Aortic smooth muscle cell (primary cell): ENCODE measurements at places on chromosomes 6 and 20. TPM values are rescaled to one million over a fixed set of nuclear protein-coding genes. Genes with fewer than 3 reads are reported as not detected.

GSTA2 gene
- not detected in 2 replicates for total RNA-seq

CD93 gene
- total RNA-seq = 13.4 and 29.6 TPM in 2 replicates

CRISP2 gene
- total RNA-seq = not detected in 2 replicates

JPH2 gene
- total RNA-seq = 0.13 and 0.37 TPM in 2 replicates

FABP7 gene
- not detected in 2 replicates for total RNA-seq

CBLN4 gene
- not detected in 2 replicates for total RNA-seq

PRSS35 gene
- 1.6 and 8.7 TPM in 2 replicates for total RNA-seq

C6orf58 gene
- total RNA-seq = 0.06 TPM in 1 of 2 replicates, not detected in the other

OSER1 gene
- 31.3 and 36.4 TPM in 2 replicates for total RNA-seq

EDEM2 gene
- 98.4 and 101 TPM in 2 replicates for total RNA-seq

RBM24 gene
- 1.3 and 1.5 TPM in 2 replicates for total RNA-seq

FGD2 gene
- total RNA-seq = not detected in 2 replicates

C6orf141 gene
- total RNA-seq = 0.25 and 0.53 TPM in 2 replicates

OPRL1 gene
- total RNA-seq = 0.40 and 1.4 TPM in 2 replicates

PGC gene
- not detected in 2 replicates for total RNA-seq

IRAK1BP1 gene
- total RNA-seq = 4.0 and 4.5 TPM in 2 replicates

DPPA5 gene
- total RNA-seq = not detected in 2 replicates

CASS4 gene
- total RNA-seq = 0.13 TPM in 1 of 2 replicates, not detected in the other

PCMTD2 gene
- 37.7 and 53.3 TPM in 2 replicates for total RNA-seq

ETV7 gene
- total RNA-seq = under 0.01 and 0.37 TPM in 2 replicates

HDAC2 gene
- 44.1 and 59.3 TPM in 2 replicates for total RNA-seq

GTF3C6 gene
- 77.3 and 79.8 TPM in 2 replicates for total RNA-seq

C20orf202 gene
- not detected in 2 replicates for total RNA-seq

C4B gene
- total RNA-seq = 4.8 and 5.0 TPM in 2 replicates

ANGPT4 gene
- total RNA-seq = not detected in 2 replicates

IMPG1 gene
- total RNA-seq = not detected in 2 replicates

ZNF831 gene
- total RNA-seq = not detected in 2 replicates

PTCRA gene
- total RNA-seq = 0.12 TPM in 1 of 2 replicates, not detected in the other

PDSS2 gene
- 9.5 and 10.5 TPM in 2 replicates for total RNA-seq

MAP3K7 gene
- 26.7 and 31.7 TPM in 2 replicates for total RNA-seq

FYN gene
- total RNA-seq = 57.5 and 63.0 TPM in 2 replicates

CCM2L gene
- 0.37 and 0.53 TPM in 2 replicates for total RNA-seq

MEI4 gene
- not detected in 2 replicates for total RNA-seq

DNMT3B gene
- 2.2 and 2.9 TPM in 2 replicates for total RNA-seq

SLC17A3 gene
- total RNA-seq = not detected in 2 replicates

SLC2A10 gene
- total RNA-seq = 40.7 and 40.8 TPM in 2 replicates

VTA1 gene
- total RNA-seq = 35.5 and 40.4 TPM in 2 replicates

NT5E gene
- 509 and 869 TPM in 2 replicates for total RNA-seq

ARMC12 gene
- total RNA-seq = 0.06 and 0.13 TPM in 2 replicates

GTSF1L gene
- total RNA-seq = not detected in 2 replicates

SIRPG gene
- total RNA-seq = not detected in 2 replicates

STMND1 gene
- total RNA-seq = not detected in 2 replicates

MYCT1 gene
- total RNA-seq = 3.7 and 4.1 TPM in 2 replicates

LAMA2 gene
- total RNA-seq = 109 and 138 TPM in 2 replicates

NNAT gene
- total RNA-seq = 0.06 TPM in 1 of 2 replicates, not detected in the other

LRRC1 gene
- total RNA-seq = 4.6 and 5.6 TPM in 2 replicates

LSM2 gene
- 17.9 and 25.9 TPM in 2 replicates for total RNA-seq

TAF8 gene
- total RNA-seq = 7.7 and 12.1 TPM in 2 replicates

TBX18 gene
- total RNA-seq = 31.6 and 34.4 TPM in 2 replicates

SLC17A2 gene
- total RNA-seq = not detected in 2 replicates

SAMD3 gene
- 7.2 and 7.3 TPM in 2 replicates for total RNA-seq
